Ureter (tissue), 1 donor: ENCODE measurements at places on chromosomes 2 and 18. TPM values are rescaled to one million over a fixed set of nuclear protein-coding genes. Genes with fewer than 3 reads are reported as not detected.

Gene CDH20
- total RNA-seq, result 0.75 TPM

Gene TIMM21
- 36.0 TPM for total RNA-seq

Gene CNDP1
- 0.31 TPM for total RNA-seq

Gene GPR35
- total RNA-seq, result 1.6 TPM

Gene AQP12B
- total RNA-seq, result not detected

Gene DYSF
- total RNA-seq, result 15.2 TPM

Gene CD8B2
- 0.65 TPM for total RNA-seq

Gene LYPD1
- 0.36 TPM for total RNA-seq
